ENCODE measurements at places on chromosomes 6 and 20.

DNA sequence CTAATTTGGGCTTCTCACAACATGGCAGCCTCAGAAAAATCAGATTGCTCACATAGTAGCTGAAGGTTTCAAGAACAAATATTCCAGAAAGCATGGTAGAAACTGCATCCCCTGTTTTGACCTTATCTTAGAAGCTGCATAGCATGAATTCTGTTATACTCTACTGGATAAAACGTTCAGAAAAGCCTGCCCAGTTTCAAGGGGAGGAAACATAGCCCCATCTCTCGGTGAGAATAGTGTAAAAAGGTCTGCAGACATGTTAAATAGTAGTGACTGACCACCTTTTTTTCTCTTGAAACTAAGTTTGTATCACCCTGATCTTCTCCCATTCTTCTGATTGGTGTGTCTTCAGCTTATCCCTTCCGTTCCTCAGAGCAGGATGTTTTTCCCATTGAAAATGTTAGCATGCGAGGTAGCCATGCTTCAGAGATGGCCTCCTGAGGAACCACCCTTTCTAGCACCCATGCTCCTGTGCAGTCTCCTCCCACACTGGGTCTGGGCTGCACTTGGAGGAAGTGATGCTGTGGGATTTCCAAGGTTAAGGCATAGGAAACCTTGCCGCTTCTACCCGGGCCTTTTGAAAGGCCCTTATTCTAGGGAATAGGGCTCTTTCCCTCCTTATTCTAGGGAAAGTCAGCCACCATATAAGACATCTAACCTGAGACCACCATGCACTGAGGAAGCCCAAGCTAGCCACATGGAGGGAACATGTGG lies 50.1 kb downstream of the MARCKS start:
- no peak for DNase-seq

DNA sequence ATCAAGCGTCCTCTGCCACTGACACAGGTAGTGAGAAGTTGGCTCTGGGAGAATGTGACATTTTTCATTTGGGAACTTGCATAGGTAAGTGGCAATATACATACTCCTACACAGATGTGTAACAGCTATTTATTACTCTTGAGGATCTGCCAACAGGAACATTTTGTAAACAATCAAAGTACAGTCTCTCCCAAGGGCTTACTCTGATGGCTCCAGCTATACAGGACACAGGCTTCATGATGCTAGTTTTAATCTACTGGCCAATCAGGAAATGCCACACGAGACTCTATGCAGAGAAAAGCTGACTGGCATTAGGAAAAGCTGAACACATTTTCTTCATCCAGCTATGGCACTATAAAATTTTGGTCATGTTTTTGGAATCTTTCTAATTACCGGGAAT lies 57.8 kb downstream of the POPDC3 start:
- DNase-seq = no peak

DNA sequence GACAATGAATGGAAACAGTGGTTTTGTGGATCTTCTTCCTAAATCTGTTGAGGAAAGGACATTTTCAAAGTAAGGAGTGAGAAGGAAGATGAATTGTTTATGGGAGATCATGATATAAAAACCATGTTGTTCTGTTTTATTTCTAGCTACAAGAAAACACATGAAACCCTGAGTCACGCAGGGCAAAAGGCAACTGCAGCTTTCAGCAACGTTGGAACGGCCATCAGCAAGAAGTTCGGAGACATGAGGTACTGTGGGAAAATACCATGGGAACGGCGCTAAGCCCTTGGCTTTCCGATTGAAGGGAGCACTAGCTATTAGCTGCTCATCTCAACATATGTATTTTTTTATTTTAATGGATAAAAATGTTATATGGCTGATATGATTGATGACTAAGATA lies 53.6 kb downstream of the HDDC2 start:
- DNase-seq = no peak

DNA sequence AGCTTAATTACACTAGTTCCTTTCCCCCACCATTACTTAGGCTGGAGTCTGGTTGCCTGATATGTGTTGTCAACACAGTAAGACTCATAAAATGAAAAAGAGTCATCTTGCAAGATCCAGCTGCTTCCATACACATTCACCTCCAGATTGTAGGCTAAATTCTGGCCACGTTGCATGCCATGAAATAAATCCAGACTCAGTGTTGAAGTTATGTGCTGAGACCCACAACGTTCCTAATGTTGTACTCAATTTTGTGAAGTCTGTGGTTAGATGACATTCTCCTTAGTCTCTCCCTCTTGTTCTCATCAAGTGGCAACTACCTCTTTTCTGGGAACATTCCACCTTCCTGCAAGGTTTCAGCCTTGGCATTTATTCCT lies 212.3 kb downstream of the LMBRD1 start:
- no peak for DNase-seq

- DNase-seq = no peak
Observed at GRCh38 chr6:35321091-35321490, 21.3 kb upstream of the PPARD start.

GRCh38 chr6:52523378-52524142 lies 53.3 kb downstream of the TRAM2 start:
- no peak for DNase-seq

DNA sequence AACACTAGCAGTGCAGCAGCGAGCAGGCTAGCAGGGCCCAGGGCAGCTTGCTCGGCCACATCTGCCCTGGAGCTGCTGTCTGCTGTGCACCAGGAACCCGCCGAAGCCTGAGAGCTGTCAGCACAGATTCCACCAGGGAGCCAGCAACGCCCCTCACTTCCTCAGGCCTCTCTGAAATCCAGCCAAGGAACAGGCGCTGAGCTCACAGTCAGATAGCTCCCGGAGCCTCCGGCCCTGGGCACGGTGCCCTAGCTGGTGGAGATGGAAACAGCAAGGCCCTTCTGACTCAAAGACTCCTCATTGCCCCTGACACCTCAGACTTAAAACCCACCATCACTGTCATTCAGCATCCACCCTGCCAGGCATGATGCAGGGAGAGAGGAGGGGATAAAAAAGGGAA lies 839.4 kb downstream of the MAFB start:
- DNase-seq = no peak

GRCh38 chr6:161487694-161488093 lies 213.8 kb upstream of the AGPAT4 start:
- DNase-seq = no peak

GRCh38 chr6:115665310-115665709 lies 395.4 kb downstream of the FRK start:
- DNase-seq = no peak

- no peak for DNase-seq
Observed at GRCh38 chr6:47414423-47415167, 63.0 kb upstream of the CD2AP start.

DNA sequence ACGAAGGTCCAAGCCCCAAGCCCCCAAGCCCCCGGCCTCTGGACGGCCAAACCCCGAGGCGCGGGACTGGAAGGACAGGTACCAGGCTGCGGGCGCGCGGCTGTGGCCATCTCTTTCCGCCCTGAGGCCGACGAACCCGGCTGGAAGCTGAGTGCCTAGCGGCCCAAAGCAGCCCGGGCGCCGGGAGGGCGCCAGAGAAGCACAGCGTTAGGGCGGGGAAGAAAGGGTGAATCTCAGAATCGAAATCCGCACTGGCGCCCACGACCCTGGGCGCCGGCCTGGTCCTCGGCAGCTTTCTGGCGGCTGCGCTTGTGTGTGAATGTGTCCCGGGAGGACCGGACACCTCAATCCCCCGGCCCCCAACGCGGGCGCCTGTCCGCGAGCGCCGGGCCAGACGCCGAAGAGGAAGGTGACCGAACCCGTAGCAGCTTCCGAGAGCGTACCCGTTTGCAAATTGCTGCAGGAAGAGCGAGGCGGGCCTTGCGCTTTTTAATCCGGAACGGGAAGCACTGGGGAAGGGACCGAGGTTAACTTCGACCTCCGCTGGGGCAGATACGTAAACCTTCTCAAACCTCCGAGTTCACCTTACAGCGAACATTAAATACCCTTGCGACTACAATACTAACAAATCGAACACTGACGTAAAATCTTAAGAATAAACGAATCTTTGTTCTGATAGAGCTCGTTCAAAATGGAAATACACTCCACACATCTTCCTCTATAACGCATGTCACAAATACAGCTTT lies 2.9 kb downstream of the NRN1 start:
- no peak for DNase-seq

- DNase-seq = no peak
Observed at GRCh38 chr6:37551867-37552266, 52.2 kb upstream of the CCDC167 start.

DNA sequence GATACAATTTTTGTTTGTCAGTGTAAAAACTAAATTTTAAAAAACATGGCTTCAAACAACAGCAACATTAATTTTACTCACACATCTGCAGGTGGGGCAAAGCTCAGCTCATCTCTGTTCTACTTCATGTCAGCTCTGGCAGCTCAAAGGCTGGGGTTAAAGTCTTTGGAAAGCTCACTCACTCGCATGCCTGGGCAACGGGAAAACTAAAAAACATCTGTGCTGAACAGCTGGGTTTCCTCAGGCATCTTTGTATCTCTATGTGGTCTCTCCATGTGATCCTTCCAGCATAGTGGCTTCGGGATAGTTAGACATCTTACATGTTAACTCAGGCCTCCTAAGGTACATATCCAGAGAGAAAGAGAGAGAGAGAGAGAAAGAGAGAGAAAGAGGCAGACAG lies 499.6 kb downstream of the RFPL4B start:
- DNase-seq = no peak

GRCh38 chr6:52508261-52508739 lies 68.6 kb downstream of the TRAM2 start:
- DNase-seq = no peak

- DNase-seq = no peak
Observed at GRCh38 chr20:4227085-4227821, 211.9 kb upstream of the RNF24 start.

GRCh38 chr6:52132292-52132691 lies 44.9 kb upstream of the PKHD1 start:
- DNase-seq = no peak

DNA sequence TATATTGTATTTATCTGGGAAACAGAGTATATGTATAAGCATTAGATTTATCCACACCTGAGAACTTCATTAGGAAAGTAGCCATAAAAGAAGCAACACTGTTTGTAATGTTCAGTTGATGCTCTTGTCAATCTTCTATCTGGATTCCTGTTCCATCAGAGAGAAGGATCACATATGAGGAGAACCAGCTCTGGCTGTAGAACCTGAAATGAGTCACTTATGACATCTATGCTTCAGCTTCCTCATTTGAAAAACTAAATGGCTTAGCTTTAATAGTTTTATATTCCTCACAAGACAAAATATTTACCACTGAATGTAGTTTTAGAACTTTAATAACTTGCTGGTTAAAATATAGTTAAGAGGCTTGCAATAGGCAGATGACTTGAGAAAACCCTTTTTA lies 144.7 kb downstream of the TASP1 start:
- DNase-seq = no peak

DNA sequence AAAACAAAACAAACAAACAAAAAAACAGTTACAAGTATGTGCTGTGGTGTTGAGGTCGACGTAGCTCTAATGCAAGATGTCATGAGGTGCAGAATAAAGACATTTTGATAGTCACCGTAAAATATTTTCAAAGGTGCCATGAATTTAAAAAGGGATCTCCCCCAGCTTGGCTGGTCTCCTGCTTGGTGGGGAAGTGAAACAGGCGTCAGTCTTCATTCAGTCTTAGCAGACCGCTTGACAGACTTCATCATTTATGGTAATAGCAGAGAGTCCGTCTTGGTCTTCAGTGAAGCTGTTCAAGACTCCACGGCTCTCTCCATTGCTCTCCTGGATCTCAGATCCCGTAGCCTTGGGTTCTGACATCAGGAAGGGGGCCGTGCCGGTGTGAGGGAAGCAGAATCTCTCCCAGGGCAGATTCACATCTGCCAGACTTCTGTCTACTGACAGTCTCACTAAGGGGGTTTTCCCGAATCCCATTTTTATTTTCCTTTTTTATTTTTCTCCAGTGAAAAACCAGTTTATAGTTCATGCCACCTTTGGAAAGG lies 1.6 kb downstream of the SLC24A3 start:
- DNase-seq = no peak

DNA sequence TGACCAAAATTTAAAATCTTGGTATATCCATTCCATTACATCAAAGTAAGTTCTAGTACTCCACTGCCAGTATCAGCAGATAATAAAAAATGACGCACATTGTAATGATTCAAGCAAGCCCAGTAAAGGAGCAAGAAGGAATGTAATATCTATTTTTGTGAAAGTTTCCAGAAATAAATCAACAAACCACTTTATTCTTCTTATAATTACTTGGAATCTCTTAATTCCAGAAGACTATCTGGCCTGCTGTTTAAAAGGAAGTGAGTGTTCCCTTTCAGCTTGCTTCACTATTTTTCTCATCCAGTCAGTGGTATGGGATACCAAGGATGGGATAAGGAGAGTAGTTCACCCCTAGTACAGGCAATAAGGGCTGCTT lies 42.2 kb upstream of the DSE start:
- DNase-seq = no peak

GRCh38 chr6:75143191-75143590 lies 62.7 kb downstream of the COL12A1 start:
- no peak for DNase-seq

DNA sequence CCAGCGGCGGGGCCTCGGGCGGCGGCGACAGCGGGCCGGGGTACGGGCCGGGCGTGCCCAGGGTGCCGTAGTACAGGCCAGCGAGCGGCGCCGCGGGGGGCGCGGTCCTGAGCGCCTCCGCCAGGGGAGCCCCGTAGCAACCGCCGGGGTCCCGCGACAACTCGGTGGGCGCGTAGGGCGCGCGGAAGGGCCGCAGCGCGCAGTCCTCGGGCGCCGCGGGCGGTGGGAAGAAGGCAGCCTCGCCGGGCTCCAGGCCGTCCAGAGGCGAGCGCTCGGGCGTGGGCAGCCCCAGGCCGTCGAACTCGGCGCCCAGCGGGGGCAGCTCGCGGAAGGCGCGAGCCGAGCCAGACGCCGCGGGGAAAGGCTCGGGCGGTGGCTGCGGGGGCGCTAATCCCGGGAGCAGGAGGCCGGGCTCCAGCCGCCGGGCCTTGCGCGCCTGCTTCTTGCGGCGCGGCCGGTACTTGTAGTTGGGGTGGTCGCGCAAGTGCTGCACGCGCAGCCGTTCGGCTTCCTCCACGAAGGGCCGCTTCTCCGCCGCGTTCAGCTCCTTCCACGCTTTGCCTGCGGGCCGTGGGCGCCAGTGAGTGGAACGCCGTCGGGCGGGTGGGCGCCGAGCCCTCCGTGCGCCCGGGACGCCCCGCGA lies 916 bp downstream of the SOX18 start:
- no peak for DNase-seq
